ENCODE measurements at places on chromosomes 4 and X.

DNA sequence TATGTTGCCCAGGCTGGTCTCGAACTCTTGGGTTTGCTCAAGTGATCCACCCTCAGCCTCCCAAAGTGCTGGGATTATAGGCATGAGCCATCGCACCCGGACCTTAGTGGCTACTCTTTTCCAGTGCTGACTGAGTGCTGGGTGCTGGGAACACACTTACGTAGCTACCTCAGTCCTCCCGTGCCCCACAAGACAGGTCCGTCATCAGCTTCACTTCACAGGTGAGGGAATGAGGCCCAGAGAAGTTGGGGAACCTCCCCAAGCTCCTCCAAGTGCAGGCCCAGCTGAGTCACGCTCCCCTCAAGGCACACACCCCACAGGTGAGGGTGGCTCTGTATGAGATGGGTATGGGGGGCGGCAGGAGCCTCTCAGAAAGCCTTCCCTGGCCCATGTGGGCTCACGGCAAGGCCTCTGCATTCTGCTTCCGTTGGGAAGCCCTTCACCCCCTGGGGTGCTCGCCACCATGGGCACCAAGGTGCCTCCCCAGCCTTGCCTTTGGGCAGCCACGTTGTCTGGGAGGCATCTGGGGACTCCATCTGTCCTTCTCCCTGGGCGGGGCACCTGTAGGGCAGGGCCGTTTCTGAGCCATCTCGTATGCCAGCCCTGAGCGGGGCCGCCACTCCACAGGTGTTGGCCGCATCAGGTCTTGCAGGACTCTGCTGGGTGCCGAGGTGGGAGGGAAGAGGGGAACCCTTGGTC, 28.4 kb downstream of the NSG1 start:
- no peak for DNase-seq

DNA sequence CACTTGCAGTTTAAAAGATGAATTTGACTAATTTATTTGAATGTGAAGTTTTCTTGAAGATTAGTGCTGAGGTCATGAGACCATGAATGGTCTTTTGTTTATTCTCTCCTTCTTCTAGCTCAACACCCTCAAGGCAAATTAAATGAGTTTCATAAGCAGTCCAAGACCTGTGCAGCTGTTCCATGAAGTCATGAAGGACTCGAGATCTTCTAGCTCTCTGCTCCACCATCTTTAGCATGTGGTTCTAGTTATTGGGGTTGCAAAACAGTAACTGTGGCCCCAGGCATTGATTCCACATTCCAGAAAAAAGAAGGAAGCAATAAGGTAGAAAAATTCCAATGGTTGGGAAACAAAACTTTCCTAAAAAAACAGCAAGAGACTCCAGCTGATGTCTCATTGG, 84.2 kb upstream of the HS3ST1 start:
- DNase-seq: no peak

DNA sequence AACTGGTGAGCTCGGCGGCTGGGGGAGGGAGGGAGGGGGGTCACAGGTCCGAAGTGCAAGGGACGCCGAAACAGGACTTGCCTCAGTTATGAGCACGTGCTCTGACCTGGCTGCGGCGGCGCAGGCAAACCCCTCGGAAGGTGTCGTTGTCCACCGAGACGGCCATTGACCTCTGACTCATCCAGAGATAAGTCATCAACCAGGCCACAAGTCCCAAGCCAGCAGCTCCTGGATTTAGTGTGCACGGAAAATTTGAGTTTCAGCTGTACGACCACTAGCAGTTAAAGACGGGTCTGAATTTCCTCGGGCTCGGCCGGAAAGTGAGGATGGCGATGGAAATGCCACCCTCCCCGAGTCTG, 674 bp downstream of the SH3D19 start:
- no peak for DNase-seq

GRCh38 chr4:182569561-182569960, 326.4 kb downstream of the TENM3 start:
- no peak for DNase-seq

- DNase-seq: no peak
Measured at GRCh38 chr4:75009138-75009537, 76.2 kb downstream of the PARM1 start.

DNA sequence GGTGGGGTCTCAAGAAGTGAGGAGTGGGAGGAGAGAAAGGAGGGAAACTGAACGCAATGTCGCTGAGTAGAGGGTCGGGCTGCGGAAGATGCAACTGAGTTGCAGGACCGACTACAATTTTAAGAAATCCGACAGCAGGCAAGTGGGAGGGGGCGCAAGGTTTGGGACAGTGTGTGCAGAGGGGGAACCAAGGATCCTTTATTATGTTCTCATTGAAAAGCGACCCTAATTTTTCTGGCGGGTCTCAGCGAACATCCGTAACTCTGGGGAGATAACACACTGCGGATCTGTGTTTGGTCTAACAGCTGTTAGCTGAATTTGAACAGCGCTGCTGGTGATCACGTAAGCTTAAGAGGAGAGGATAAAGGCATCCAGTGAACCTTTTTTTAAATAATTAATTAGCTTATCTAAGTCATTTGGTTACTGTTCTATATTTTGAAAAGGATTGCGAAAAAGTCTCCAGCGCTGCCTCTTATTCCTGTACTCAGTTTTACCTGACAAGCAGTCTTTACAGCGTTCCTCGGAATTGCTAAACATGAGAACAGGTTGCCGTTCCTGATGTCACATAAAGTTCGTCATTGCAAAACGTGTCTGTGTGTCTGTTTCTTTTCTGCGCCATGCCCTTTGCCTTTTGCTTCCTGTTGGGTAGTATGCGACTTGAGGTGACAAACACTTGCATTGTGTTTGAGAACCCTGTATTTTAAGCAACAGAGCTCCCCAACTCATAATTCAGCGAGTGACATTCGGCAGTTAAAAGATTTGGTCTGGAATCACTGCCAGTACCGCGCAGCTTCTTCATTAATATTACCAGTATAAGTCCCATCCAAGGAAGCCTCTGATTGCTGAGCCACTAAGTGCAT, 1.3 kb downstream of the HTR2C start:
- DNase-seq: no peak

- DNase-seq: no peak
Measured at GRCh38 chr4:139153411-139154133, 23.4 kb downstream of the ELF2 start.

- DNase-seq: no peak
Measured at GRCh38 chr4:102734591-102735385, 26.0 kb downstream of the MANBA start.

GRCh38 chr4:74202062-74202586, 44.2 kb downstream of the MTHFD2L start:
- DNase-seq: no peak

GRCh38 chrX:150198776-150199175, 164.3 kb upstream of the MAMLD1 start:
- no peak for DNase-seq

- DNase-seq: no peak
Measured at GRCh38 chrX:131795442-131796229, 227.5 kb upstream of the STK26 start.

DNA sequence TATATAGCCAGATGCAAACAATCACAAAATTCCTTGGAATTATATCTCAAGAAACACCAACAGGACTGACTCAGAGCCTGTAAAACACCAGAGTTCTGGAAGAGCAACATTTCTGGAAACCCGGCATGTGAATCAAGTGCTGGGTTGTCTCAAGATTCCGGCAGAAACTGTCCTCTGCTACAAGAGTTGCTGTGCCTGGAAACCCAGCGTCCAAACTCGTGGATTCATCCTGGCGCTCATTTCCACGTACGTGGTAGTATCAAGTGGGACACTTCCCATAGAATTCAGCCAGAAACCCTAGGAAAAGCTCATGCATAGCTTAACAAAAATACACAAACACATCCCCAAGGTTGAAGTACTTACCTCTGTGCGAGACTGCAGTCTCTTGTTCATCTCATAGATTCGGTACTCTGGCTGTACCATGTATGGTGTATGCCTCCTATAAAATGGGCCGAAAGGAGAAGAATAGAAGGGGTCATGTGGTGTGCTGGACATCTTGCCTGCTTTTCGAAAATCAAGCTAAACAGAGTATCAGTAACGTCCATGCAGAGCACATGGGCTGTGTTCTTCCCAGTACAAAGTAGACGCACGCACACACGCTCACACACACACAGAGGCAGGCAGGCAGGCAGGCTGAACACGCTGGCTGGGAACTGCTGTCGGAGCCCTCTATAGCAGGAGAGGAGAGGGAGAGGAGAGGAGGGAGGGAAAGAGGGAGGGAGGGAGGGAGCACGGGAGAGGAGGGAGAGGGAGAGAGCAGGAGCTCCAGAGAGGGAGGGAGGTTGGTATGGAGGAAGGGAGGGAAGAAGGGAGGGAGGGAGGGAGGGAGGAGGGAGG, at the start of gene LDB2:
Gene LDB2, minus strand, starts transcription at position 655 of the 837 bp plus-strand sequence.
- DNase-seq: no peak

DNA sequence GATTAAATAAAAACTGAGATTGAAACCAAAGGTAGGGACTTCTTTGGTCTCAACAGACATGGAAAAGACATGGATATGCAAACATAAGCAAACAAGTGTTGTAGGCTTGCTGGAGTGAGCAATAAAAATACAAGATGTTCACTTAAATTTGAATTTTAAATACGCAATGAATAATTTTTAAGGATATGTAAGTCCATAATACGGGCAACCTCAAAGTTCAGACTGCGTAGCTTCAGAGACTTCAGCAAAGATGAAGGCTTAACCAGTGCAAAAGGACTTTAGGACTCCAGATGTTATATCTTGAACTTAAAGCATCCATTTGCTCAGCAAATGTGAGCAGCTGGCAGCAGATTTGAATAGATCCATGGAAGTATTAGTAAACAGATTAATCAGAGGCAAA, 549.3 kb downstream of the ARAP2 start:
- no peak for DNase-seq

- no peak for DNase-seq
Measured at GRCh38 chr4:1193206-1194009, 21.0 kb upstream of the SPON2 start.

- no peak for DNase-seq
Measured at GRCh38 chr4:14078326-14078725, 450.8 kb upstream of the BOD1L1 start.

DNA sequence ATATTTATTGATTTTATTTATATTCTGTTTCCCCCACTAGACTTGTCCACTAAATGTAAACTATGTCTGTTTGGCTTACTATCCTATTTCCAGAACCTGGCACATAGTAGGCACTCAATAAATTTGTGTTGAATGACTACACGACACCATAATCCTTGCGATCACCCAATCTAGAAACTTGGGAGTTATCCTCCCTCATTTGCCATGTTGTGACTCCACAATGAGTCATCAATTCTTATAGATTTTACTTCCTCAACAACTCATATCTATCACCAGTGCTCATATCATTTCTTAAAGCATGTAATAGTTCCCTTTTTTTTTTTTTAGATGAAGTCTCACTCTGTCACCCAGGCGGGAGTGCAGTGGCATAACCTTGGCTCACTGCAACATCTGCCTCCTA, 39.9 kb upstream of the VAMP7 start:
- no peak for DNase-seq

DNA sequence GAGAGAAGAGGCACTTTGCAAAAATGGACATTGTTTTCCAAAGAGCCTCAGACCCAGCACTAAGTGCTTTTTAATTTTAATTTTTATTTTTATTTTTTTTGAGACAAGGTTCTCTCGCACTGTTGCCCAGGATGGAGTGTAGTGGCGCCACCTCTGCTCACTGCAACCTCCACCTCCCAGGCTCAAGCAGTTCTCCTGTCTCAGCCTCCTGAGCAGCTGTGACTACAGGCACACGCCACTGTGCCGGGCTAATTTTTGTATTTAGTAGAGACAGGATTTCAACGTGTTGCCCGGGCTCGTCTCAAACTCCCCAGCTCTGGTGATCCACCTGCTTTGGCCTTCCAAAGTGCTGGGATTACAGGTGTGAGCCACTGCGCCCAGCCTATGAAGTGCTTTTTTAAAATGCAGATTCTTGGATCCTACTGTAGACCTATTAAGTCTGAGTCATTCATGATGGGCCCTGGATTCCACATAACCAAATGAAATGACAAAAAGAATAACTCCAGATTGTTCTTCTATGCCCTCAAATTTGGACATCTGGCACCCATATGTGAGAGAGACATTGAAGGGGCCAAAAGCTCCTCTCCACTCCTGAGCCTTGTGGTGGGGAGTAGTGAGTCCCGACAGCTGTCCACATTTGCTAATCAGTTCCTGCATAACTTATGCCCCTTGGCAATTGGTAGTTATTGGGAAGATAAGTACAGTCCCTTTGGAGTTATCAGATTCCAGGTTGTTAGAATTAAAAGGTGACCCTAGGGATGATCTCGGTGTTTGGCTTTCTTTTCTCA, 3.6 kb downstream of the NOCT start:
- no peak for DNase-seq

DNA sequence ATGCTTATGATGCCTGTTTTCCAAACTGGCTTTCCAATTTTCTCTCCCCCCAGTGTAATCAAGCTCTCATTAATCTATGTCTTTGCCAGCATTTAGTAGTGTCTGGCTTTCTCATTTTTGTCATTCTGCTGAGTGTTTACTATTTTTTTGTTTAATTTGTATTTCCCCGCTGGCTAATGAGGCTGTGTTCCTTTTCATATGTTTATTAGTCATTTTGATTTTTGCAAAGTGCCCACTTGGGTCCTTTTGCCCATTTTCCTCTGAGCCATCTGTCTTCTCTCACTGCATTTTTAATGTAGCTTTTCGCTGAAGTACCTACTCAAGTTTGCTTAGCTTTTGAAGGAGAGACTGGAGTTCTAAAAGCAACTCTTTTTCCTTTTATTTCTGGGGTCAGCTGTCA, 14.7 kb downstream of the DCK start:
- DNase-seq: no peak

GRCh38 chrX:130680164-130681035, 222.6 kb downstream of the ENOX2 start:
- no peak for DNase-seq

- DNase-seq: peak; percentile 1
Measured at GRCh38 chr4:55396308-55397125, 760 bp downstream of the TMEM165 start.

- no peak for DNase-seq
Measured at GRCh38 chr4:146978641-146979040, 33.0 kb upstream of the TTC29 start.

GRCh38 chr4:55554453-55555030, 7.8 kb upstream of the CLOCK start:
- DNase-seq: no peak

GRCh38 chr4:6891436-6892170, 18.0 kb upstream of the TBC1D14 start:
- no peak for DNase-seq

DNA sequence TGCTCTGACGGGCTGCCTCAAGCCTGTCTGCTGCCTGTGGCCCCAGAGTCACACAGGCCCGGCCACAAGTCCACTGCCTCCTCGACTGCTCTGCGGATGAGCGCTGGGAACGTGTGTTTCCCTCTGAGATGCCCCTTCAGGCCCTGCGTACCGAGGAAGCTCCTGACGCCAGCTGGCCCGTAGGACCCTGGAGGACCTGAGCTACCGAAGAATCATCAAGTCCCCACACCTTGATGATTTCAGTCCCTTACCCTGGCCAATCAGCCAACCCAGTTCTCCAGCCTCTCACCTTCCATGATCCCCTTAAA, 96.6 kb upstream of the LRPAP1 start:
- no peak for DNase-seq
